ENCODE measurements at places on chromosomes 6 and 20.

GRCh38 chr6:163254341-163254835 lies 160.1 kb upstream of the QKI start:
- DNase-seq, result no peak

DNA sequence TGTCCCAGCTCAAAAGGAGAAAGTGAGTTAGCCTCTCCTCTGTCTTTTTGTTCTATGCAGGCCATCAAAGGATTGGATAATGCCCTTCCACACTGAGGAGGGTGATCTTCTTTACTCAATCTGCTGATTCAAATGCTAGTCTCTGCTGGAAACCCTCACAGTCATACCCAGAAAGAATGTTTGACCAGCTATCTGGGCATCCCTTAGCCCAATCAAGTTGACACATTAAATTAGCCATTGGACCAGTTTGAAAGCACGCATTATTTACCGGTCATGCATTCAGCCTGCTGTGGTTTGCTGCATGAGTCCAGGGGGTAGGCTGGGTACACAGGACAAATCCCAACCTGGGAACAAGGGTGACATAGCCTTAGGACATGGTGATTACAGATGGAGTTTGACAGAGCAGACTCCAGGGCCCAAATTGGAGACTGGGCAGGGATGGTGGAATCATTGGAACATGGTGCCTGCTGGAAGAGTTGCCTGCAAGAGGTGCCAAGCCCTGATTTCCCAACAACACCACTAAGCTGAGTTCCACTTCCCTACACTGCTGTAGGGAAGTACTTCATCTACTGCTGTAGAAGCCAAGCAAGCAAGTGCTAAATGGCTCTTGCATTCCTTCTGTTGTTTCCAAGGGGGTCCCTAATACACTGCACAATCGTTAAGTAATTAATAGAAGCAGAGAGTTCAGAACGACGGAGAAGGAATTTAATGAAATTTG lies 87.7 kb downstream of the RNF182 start:
- no peak for DNase-seq

DNA sequence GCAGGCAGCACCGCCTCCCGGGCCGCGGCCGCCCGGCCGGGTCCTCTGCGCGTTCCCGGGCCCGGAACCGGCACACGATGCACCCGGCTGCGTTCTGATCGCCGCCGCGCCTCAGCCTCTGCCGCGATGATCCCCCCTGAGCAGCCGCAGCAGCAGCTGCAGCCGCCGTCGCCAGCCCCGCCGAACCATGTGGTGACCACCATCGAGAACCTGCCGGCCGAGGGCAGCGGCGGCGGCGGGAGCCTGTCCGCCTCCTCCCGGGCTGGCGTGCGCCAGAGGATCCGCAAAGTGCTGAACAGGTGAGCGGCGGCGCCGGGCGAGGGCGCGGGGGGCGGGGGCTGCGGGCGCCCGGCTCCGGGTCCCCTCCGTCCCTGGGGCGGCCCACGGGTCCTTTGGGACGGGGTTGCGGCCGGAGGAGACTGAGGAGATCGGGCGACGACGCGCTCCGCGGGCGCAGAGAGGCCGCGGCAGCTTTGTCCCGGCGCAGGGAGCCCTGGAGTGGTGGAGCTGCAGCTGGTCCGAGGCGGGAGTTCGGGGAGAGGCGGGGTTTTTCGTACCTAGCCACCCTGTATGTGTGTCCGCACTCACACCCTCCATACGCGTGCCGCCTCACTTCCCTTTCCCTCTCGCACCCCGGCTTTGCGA lies 659 bp downstream of the SLC35F1 start:
- DNase-seq, result no peak

DNA sequence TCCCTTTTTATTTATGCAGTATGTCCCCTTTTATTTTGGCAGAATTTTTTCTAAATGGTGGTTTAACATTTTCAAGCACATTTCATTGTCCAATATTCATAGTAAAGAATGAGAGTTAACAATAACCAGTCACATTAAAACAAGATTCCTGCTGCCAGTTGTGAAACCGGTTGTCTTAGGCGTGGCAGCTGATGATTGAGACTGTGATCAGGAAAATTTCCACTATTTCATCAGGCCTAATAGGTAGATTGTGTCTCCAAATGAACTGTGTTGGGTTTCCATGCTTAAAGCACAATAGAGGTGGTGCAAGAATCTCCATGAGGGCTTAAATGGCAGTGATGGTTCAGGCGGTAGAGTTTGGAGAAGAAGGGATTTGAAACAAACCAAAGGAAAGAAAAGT lies 15.3 kb downstream of the PRDM1 start:
- no peak for DNase-seq

DNA sequence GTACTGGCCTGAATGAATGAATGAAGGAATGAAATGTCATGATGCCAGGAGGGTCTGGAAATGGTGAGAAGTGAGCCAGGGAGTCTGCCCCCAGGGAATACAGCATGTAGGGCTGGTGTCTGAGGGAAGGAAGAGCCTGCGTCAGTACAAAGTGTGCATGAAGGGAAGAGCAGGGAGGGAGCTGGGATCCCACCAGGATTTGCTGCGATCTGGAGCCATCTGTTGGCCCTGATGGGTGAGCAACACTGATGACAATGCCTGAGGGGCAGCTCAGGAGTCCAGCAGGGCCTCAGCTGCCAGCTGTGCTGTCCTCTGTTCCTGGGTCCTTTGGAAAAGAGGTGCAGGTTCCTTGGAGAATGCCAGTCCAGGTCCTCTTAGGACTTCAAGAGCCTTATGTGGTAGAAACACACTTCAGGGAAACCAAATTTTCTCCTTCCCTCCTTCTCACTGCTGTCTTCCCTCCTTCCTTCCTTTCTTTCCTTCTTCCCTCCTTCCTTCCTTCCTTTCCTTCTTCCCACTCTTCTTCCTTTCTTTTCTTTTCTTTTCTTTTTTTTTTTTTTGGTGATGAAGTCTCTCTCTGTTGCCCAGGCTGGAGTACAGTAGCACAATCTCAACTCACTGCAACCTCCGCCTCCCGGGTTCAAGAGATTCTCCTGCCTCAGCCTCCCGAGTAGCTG lies 11.5 kb downstream of the BPI start:
- no peak for DNase-seq

GRCh38 chr6:105459049-105459448 lies 56.2 kb upstream of the PREP start:
- DNase-seq, result no peak

GRCh38 chr6:14951704-14952103 lies 294.2 kb upstream of the JARID2 start:
- DNase-seq, result no peak

- no peak for DNase-seq
Observed at GRCh38 chr6:140077827-140078560, 703.5 kb upstream of the CITED2 start.

DNA sequence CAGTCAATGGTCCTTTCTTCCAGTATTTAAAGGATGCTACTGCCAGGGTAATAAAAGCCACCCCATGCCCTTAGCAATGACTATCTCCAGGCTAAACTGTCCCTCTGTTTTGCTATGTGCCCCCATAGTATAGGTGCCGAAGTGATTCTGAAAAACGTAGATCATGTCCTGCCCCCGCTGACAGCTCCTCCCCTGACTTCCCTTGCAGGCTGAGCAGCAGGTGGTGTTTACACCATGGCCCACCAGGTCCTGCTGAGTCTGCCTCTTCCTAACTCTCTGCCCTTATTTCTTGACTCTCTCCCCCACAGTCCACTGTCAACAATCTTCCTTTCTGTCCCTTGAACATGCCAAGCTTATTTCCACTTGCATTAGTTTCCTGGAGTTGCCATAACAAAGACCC lies 352.5 kb upstream of the TSHZ2 start:
- no peak for DNase-seq

DNA sequence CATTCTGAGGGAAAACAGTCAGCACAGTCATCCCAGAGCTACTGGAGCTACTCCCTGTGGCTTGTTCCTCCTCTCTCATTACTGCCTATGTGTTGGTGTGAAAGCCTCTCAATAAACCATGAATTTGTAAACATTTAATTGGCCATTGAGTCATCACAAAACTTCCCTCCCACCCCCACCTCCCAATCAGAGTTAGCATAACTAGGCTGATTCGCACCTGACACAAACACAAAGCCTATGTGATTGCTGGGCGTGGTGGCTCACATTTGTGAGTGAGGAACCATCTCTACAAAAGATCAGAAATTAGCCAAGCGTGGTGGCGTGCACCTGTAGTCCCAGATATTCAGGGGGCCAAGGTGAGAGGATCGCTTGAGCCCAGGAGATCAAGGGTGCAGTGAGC lies 17.1 kb upstream of the SNTA1 start:
- DNase-seq, result no peak

- no peak for DNase-seq
Observed at GRCh38 chr6:170152989-170153388, 137.9 kb downstream of the DLL1 start.

- DNase-seq, result no peak
Observed at GRCh38 chr6:7087066-7087465, 20.7 kb upstream of the RREB1 start.

DNA sequence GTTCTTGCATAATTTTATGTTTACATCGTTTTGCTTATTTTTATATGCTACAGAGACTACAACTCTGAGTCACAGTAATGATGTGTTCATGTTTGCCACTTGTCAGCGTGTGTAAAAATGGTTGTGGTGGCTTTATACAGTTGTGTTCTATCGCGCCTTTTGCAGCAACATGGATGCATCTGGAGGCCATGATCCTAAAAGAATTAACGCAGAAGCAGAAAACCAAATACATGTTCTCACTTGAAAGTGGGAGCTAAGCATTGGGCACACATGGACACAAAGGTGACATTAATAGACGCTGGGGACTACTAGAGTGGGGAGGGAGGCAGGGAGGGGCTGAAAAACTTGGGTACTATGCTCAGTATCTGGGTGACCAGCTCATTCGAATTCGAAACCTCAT lies 996 bp upstream of the SEC23B start:
- no peak for DNase-seq

- DNase-seq, result no peak
Observed at GRCh38 chr6:83062225-83062624, 3.4 kb downstream of the UBE3D start.

GRCh38 chr20:61251529-61252393 lies at the start of gene CDH4:
CDH4 (plus strand) TSS chr20:61252261.
- no peak for DNase-seq

DNA sequence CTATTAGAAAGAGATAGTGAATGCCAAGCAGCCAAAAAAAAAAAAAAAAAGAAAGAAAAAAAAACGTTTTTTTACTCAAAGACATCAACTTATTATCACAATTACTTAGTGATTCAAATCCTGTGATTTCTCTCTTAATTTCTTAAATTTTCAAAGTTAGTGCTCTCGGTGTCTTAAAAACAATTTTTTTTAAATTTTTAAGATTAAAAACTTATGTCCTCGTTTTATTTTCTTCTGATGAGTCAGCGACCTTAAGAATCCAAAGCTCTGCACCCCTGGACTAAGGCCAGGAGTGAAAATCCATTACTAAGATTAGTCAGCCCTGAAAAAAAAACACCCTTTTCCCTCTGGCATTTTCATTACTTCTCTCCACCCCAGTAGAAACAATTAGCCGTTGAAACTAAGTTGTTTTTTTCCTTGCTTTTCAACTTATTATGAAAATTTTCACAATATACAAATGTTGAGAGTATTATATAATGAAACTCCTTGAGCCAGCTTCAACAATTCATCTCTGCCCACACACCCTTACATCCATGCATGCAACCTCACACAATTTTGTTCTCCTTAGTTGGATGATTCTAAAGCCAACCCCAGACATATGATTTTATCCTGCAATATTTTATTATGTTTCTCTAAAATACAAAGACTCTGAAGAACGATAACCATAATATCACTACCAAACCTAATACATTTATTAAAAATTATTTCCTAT lies 85.6 kb upstream of the CARMIL1 start:
- no peak for DNase-seq

DNA sequence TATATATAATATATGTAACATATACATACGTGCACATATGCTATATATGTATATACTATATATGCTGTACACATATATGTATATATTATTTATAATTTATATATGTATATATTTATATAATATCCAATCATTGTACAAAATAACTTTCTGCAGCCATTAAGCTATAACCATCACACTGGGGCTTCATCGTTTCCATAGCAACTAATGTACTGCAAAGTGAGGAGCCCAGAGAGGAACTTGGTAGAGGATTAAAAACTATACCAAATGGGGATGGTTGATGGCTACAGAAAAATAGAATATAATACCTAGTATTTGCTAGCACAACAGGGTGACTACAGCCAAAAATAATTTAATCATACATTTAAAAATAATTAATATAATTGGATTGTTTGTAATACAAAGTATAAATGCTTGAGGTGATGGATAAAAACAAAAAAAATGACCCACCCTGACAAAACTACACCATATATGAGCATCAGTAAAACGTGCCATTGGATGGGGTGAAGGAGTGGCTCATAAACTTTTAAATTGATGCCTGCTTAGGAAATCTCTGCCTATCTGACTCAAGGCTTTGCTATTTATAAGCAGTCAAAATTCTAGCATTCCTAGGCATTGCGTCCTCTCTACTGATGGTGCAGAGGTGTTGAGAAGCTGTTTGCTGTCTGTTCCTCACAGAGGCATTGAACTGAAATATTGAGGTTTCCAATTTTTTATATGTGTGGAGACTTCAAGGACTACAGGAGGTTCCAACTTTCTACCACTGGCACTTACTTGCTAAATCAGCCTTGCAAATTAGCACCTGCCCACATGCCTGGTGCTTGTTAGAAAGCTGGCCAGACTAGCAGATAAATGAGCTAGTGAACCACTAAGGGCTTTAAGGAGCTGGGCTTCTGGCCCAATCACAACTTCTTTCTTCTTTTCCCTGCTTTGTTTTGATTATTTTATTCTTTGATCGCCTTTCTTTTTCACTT lies 190.1 kb downstream of the SCP2D1 start:
- DNase-seq, result no peak

DNA sequence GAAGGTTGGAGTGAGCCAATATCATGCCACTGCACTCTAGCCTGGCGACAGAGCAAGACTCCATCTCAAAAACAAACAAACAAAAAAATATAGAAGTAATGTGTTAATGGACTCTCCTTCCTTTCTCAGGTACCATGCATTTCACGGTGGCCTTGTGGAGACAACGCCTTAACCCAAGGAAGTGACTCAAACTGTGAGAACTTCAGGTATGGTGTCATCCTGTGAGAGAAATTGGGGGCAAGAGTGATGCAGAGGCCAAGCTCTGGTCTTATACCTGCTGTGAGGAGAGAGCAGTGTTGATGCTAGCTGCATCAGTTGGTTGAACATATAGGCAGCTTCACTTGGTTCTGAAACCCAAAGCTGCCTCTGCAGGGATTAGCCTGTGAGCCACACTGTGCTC lies 6.2 kb downstream of the ITCH start:
- no peak for DNase-seq

DNA sequence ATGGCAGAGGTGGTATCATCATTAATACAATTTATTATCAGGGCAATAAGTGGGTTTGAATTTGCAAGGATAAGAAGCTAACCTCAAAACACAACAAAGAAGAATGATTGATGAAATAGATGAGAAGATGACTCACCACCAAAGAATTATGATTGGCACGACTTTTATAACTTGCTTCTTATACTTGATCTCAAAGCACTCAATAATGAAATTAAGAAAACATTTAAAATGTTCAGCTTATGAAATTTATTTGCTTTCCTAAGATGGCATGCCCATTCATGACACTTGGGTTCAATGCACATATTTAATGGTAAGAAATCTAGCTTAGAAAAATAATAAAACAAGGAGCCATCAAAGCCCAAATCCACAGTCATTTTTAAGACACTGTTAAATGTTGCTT lies 477.5 kb downstream of the GJA1 start:
- DNase-seq, result no peak
